ENCODE measurements at places on chromosomes 7 and 10.

DNA sequence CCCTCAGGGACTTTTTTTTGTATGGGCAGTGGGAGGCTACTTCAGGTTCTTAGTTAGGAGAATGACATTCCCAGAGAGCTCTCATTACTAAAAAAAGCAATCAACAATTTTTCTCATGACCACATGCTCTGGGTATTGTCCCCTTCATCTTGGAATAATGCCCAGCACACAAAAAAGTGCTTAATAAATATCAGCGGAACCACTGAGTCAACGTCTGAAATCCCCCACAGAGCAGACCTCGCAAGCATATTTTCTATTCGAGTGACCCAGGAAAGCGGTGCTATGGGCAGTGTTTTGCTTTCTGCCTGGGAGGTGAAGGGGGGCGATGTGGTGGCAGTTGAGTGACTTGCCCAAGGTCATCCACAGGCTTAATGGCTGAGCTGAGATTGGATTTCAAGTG lies 493.4 kb upstream of the ZMIZ1 start:
- DNase-seq: no peak

DNA sequence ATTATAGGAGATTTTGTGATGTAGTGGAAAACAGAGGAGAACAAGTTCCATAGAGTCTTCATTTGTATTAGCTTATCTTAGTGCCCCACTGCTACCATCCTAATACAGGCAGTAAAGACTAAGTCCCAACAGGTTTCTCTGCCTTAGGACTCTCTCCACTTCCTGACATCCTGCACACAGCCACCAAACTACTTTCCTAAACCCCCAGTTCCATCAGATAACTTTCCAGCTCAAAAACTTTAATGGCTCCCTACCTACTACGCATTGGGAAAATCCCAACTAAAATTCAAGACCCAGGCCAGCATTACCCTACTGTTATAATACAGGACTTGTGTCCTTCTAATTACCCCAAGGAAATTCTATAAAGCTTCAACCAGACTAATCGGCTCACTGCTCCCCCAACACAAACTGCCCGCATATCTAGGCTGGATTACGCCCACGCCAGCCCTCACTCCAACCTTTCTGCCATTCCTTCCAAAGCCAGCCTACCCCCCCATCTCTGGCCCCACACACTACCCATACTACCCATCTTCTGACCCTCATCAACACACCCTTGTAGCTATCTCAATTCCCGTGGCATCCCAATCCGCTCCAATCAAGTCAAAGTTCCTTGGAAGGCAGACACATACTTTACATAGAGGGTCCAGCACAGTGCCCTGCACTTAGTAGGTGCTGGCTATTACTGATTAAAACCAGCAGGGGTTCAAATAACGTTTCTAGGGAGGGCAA lies 1.4 kb downstream of the IDE start:
- no peak for DNase-seq

DNA sequence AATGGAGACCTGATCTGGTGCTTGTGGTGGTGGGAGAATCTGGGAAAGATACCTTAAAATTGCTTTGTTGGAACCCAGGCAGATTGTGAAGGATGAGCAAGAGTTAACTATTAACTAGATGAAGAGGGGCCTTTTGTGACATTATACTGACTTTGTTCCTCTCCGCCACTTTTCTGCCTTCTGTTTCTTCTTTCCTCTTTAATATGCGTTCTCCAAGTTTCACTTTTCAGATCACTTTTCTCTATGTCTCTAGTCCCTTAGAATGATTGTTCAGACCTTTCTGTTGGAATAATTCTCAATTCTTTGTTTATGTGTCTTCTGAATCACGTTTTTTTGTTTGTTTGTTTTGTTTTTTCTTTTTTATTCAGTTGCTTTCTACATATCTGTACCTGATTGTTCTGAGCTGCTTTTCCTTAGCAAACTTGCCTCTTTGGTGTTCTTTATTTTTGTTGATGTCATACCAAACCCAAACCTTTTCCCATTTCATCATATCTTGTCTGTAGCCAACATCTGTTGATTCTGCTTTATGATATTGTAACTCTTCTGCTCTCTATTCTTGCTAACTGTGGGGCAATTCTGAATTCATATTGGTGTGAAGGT lies 2.8 kb downstream of the BMPR1A start:
- DNase-seq: no peak

DNA sequence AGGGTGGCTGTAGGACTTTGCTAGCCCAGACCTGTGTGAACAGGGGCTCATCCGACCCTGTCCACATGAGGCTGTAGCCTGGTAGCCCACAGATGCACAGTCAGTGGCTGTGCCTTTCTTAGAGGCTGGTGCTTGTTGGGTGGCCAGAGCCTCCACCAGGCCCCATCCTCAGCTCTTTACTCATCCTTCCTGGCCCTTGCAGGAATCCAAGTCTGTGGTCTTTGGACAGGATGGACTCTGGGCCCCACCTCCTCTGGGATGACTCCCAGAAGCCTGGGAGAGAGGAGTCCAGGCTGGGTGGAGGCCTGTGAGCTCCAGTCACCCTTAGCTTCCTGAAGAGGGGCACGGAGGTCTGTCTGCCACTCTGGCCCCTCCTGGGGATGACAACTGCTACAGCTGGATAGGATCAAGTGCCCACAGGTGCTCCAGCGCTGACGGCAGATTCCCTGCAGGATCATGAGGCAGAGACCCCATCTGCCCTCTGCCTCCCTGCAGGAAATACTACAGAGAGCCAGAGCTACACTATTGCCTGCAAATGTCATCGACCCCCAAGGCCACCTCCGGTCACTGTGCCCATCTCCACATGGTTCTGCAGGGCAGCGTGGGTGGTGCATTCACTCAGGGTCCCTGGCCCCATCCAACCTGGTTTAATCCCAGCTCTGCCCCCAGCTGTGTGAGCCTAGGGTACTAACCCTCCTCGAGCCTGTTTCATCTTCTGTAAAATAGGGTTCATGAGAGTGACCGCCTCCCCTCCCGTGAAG lies 114.5 kb downstream of the PTPN20 start:
- no peak for DNase-seq

GRCh38 chr7:79272066-79272669 lies 181.3 kb downstream of the MAGI2 start:
- DNase-seq: no peak

DNA sequence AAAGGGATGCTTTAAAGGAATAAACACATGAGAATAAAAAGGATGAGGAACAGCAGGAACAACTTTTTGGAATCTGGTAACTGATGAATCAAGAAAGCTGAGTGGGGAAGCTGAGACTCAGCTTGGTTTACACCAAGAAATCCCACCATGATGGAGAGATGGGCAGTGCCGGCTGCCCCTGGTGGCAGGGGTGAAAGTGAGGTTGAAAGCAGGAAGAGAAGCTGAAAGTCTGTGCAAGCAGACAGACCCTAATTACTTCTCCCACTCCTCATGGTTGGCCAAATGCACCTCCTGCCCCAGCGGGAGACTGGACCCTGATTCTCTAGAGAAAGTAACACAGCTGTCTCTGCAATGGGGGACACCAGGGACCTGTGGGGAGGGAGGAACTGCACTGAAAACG lies 57.6 kb upstream of the NANOS1 start:
- no peak for DNase-seq

- DNase-seq: no peak
Observed at GRCh38 chr7:75740846-75741497, 2.2 kb upstream of the HIP1 start.

DNA sequence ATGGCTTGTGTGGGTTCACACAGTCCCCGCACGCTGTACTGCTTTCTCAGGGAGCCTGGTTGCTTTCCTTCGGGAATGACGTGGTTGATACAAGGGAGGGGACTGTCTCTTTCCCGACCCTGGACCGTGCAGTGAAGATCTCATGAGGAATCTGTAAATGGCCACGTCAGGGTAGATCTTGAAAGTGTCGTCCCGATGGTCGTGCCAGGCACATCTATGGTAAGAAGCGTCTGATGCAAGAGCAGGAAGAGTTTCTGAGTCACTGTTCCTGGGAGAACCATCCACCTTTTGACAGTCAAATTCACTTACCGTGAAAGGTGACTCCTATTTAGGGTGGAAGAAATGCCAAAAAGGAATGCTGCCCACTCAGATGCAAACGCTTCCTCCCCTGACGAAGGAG lies 500.4 kb downstream of the PTPRN2 start:
- no peak for DNase-seq

DNA sequence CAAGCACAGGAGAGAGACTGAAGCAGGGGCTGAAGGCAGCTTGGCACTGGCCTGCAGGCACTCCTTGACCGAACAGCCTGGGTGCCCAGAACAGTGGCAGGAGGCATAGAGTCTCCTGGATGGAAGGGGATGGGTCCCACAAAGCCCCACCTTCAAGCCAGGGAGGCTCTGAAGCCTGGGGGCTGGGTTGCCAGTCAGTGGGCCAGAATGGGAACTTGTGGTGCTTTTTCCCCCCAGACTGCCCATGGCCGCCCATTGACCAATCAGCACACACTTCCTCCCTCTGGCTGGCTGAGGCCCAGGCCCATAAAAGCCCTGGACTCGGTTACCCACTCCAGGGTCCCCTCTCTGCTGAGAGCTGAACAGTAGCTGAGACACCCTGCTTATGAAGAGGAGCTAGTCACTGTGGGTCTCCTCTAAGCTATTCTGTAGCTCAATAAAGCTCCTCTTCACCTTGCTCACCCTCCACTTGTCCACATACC lies 109.6 kb downstream of the ELAPOR2 start:
- DNase-seq: no peak

DNA sequence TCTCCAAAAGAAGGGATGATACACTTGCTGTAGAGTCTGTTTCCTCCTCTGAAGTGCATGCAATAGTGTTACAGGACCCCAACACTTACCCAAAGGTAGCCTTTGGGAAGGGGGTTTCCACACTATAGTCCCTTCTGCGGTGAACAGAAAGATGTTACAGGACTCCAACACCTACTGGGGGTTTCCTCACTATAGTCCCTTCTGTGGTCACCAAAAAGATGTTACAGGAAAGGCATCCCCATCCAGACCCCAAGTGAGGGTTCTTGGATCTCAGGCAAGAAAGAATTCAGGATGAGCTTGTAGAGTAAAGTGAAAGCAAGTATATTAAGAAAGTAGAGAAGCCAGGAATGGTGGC lies 69.2 kb upstream of the PIK3CG start:
- DNase-seq: no peak

DNA sequence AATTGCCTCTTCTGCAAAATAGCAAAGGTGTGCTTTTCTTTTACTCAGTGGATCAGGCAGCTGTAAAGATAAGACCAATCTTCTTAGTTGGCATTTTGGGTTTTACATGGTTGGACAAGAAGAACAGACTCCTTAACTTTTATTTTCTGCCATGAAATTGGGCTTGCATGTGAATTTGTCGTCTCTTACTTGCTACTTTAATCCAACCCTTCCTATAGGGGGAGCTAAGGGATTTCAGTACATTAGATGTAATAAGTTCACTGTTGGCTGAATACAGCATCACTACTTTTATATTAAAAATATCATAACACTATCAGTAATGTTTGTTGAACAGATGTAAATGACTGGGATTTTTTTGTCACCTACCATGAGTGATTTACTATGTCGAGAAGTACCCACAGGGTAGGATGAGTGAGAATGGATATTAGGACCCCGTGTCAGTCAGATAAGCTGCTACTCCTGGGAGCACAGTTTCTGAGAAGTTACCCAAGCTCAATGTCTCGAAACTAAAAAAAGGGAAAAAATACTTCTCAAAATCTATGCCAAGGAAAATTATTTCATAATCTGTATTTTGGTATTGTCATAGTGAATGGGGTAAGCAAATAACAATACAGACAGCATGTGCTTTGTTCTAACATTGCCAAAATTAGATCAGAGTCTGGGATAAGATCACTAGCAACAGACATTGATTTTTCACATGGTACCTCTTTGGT lies 127.4 kb upstream of the AGR3 start:
- no peak for DNase-seq
